ENCODE measurements at places on chromosomes 5 and 9. TPM values are rescaled to one million over a fixed set of nuclear protein-coding genes. Genes with fewer than 3 reads are reported as not detected.

Gene GMCL2
- polyA plus RNA-seq = not detected

DNA sequence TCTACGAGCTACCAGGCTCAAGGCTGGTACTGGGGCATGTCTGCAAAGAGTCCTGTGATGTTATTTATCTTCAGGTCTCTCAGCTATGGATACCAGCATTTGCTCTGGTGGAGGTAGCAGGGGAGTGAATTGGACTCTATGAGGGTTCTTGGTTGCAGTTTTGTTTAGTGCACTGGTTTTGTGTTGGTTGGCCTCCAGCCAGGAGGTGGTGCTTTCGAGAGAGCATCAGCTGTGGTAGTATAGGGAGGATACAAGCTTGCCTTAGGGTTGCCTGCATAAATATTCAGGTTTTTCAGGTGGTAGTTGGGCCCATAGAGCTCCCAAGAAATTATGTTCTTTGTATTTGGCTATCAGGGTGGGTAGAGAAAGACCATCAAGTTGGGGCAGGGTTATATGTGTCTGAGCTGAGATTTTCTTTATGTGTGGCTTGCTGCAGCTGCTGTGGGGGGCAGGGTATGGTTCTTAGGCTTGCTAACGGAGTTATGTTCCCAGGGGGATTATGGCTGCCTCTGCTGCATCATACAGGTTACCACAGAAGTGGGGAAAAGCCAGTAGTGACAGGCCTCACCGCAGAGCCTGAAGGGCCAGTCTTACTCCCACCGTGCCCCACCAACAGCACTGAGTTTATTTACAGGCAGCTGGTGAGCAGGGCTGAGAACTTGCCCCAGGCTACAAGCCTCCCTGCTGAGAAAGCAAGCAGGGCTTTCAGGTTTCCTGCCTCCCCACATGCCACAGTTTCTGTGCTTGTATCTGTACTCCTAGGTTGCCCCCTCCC, 9.7 kb upstream of the RIOK2 start:
- DNase-seq = no peak

Gene IFT74
- polyA plus RNA-seq = 9.0 TPM

Gene BHMT
- polyA plus RNA-seq = not detected

GRCh38 chr5:93359296-93359959, 221.6 kb downstream of the NR2F1-AS1 start:
- no peak for DNase-seq

GRCh38 chr9:4508907-4509589, 18.8 kb downstream of the SLC1A1 start:
- DNase-seq = no peak

GRCh38 chr5:72908664-72909063, 47.2 kb upstream of the FCHO2 start:
- DNase-seq = no peak

Gene PDE8B
- polyA plus RNA-seq = 0.02 TPM

DNA sequence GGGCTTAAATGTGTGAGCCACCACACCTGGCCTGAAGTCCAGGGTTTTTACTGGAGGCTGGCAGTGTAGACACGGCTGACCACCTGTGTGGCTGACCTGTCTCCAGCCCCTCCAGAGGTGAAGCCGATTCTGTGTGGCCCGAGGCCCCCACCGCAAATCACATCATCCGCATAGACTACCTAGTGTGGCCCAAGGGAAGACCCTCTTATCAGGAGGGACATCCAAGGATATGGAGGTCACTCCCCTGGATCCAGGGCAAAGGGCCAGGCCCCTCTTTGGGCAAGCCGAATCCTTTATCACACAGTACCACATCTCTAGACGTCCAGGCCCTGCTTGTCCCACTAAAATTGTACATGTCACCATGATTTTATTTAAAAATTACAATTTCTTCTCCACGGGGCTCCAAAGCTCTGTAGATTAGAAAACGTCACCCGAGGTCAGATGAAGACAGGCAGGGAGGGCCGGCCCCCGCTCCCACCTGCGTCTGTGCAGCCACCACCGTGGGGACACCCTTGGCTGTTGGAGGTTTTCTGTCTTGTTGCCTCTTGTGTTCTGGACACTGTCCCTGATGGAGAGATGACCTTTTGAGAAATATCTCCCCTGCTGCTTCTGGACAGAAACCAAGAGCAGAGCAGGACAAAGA, 20.1 kb downstream of the LAMC3 start:
- DNase-seq = no peak

DNA sequence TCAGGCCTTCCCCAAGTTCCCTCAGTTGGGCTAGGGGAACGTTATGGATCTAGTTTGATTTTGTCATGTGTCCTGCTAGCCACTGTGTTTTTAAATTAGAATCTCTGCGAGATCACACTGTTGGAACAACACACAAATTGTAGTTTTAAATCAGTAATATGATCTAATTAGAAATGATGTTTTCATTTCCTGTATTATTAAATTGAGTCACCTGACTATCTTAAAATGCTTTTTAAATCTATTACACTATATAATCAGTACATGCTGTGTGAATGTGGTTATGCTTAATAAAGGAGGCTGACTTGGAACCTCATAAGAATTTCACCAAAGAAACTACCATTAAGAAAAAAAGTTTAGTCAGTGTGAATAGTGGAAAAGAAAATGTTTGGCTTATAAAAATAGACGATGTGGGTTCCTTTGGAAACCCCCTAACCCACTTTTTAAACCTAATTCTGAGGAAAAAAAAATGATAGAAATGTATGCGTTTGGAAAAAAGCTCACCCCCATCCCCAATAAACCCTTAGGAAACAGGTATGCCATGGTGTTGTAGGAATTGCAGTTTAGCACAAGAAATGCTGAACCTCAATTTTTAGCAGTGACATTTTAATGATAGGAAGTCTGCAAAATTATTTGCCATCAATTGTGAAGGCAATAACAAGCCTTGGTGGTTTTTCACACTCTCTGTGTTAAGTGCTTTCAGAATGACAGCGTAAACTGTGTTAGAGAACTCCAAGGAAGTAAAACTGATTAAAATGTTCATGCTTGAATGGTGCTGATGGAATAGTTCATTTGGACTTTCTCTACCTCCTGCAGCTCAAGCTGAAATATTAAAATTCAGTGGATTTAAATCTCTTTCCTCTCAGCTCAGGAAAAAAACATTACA, 59.0 kb downstream of the TLE4 start:
- DNase-seq = no peak

- DNase-seq = no peak
Observed at GRCh38 chr9:129319938-129320481, 141.9 kb upstream of the IER5L start.

- DNase-seq = no peak
Observed at GRCh38 chr5:149038336-149039080, 24.4 kb downstream of the SH3TC2 start.

DNA sequence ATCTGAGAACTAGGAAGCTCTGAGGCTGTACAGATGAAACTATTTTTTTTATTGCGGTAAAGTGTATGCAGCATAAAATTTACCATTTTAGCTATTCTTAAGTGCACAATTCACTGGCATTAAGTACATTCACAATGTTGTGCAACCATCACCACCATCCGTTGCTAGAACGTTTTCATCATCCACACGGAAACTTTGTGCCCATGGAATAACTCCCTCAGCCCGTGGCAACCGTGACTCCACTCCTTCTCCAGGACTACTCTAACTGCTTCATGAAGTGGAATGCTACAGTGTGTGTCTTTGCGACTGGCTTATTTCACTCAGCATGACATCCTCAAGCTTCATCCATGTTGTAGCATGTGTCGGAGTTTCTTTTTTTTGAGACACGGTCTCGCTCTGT, 57.1 kb downstream of the COL23A1 start:
- DNase-seq = no peak

Gene TCERG1
- polyA plus RNA-seq = 57.7 TPM

DNA sequence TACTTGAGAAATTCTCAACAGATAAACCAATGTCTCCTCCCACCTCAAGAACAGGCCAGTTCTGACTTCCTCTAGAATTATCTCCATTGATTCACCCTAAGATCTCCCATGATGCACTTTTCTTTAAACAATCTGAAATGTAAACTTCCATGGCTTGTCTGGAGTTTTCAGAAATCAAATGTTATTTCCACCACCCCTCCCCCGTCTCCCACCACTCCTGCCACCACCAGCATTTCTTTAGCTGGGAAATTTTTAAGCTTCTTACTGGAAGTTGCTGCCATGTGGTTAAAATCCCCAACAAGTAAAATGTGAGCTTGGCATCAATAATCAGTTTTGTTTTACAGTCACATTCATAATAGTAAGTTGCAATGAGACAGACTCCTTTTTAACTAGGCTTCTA, 32.8 kb upstream of the BASP1 start:
- DNase-seq = no peak

Gene NEUROG1
- polyA plus RNA-seq = not detected

Gene CCNI2
- 2.4 TPM for polyA plus RNA-seq
